ENCODE measurements at places on chromosomes 3 and 15. TPM values are rescaled to one million over a fixed set of nuclear protein-coding genes. Genes with fewer than 3 reads are reported as not detected.

The PP2D1 gene
- not detected for total RNA-seq

GRCh38 chr3:69339760-69340159, 46.1 kb downstream of the FRMD4B start:
- no peak for DNase-seq

DNA sequence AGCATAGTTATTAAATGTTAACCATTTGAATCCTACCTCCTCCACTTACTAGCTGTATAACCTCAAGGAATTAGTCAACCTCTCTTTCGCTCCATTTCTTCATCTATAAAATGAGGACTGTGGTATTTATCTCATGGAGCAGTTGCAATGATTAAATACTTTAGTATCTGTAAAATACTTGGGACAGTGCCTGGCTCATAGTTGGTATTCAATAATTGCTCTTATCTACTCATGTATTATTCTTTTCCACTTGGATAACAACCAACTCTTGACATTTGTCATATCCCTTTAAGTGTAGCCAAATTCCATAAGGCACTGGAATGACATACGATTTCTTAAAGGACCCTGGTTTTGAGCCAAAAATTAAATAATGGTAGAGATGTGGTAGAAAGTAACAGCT, 72.0 kb downstream of the FSIP1 start:
- DNase-seq, result no peak

- DNase-seq, result no peak
These were observed 28.2 kb upstream of the GBE1 start for GRCh38 chr3:81789691-81790090.

- no peak for DNase-seq
These were observed 246.3 kb downstream of the GOLGA6L6 start for GRCh38 chr15:20295238-20295811.
